CD8-positive, alpha-beta memory T cell (primary cell): ENCODE measurements at places on chromosomes 5 and 9. TPM values are rescaled to one million over a fixed set of nuclear protein-coding genes. Genes with fewer than 3 reads are reported as not detected.

DNA sequence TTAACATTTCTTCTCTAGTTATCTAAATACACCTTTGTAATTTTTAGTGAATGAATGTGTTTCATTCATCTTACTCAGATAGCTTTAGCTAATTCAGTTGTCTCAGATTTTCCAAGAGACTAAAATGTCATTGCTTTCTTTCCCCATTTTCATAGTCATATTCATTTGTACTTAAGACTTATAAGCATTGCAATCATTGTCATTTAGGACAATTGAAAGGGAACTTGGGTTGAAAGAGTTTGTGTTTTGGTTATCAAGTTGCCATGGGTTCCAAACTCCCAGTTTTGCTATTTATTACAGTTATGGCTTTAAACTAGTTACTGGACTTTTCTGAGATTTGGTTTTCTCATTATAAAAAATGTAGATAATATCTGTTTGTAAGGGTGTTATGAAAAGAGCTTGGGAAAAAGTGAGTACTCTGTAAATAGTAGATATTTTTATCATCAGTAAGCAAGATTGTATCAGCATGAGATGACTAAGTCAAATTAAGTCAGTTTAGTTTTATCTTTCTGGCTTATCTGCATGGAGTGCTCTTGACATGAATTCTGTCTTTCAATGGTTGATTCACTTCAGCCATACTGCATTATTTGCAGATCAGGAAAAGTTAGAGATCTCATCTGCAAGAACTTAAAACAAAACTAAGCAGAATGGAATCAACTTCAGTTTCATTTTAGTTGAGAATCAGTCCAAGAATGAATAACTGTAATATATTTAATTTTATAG is 107.5 kb downstream of the PBX3 start:
- no peak for DNase-seq

DNA sequence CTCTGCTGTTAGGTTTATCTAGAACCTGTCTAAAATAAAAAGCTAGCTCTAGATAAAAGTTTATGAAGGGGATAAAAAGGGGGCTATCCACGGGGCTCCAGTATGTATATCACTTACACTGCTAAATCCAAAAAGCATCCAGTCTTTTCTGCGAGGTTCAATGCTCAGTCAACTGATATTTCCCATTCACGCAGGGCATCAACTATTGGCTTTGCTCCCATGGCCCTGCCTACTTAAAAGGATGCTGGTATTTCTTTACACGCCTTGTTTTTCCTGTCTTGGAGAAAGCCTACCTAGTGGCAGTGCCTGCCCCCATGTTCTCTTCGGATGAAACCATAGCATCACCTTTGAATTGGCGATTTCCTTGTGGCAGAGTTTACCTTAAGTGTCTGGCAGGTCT is 8.1 kb downstream of the SPRY4 start:
- no peak for DNase-seq

DNA sequence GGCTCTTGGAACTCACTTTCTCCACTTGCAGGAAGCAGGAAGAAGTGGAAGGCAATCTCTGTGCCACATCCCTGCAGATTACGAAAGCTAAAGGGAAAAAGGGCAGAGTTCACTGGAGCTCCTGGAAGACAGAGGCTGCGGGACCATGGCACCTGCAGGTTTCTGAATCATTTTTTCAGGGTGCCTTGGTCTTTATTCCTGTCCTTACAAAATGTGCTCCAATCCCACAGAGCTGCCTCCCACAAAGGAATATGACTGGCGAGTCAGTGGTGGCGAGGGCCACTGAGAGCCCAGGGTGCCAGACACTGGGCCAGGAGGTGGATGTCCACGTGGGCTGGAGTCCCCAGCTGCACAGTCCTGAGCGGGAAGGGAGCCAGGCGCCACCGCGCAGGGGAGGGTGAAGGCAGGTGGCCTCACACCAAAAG is 183.0 kb downstream of the FANCC start:
- DNase-seq: no peak

Gene PCDHA6
- total RNA-seq: not detected

DNA sequence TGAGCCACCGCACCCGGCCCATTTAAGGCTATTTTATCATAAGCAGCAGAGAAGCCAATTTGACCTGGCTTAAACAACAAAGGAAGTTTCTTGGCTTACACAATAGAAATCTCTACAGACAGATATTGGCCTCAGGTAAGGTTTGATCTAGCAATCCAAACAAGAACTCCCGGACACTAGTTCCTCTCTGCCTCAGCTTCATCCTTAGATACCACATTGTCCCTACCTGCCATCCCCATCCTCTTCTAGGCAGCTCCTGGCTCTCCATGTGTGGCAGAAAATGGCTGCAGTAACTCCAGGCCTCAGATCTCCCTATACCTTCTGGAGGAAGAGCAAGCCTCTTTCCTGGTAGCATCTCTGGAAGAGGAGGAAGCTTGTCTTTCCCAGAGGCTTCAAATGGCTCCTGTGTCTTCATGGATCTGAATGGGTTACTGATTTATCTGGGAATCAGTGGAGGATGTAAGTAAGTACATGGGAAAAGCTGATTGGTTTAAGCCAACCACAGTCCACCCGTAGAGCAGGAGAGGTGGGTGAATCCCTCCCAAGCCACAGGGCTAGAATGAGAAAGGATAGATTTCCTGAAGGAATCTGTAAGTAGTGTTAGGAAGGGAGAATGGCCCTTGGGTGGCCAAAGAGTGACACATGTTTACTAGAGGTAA is 26.7 kb upstream of the AOPEP start:
- DNase-seq: no peak
